ENCODE measurements at places on chromosomes 12 and 14.

GRCh38 chr12:21656905-21657325, 727 bp downstream of the LDHB start:
- DNase-seq: peak; percentile 53

GRCh38 chr12:11729439-11730150, 80.1 kb downstream of the ETV6 start:
- DNase-seq: no peak

DNA sequence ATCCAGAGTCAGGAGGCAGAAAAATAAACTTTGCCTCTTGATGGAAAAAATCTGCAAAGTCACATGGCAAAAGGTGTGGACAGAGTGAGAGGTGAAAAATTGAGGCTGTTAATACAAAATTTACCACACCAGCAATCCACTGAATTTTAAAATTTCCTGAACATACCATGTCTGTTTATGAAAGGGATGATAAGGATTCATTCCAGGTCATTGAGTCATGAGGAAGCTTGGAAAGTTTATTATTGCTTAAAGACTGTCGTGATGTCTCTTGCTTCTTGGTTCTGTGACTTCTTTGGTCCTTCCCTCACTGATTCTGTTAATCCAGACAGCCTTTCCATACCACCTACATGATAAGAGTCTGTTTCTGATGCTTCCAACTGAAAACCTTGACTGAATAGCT, 73.2 kb downstream of the TTC6 start:
- DNase-seq: no peak

DNA sequence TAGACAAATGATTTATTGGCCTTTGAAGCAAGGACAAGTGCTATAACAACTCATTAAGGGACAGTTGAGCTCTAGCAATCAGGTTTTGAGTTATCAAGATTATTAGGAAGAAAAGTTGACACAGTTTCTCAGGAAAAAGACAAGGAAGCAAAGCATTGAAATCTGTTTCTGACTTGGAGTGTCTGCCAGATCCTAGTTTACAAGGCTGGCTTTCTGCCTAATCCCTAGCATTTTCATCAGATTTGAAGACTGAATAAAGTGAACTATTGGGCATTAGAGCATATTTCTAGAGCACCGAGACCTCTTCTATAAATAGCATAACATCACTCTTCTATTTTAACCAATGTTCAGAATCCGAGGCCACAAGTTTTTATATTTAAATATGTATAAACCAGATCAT, 7.0 kb downstream of the SYT1 start:
- DNase-seq: no peak

DNA sequence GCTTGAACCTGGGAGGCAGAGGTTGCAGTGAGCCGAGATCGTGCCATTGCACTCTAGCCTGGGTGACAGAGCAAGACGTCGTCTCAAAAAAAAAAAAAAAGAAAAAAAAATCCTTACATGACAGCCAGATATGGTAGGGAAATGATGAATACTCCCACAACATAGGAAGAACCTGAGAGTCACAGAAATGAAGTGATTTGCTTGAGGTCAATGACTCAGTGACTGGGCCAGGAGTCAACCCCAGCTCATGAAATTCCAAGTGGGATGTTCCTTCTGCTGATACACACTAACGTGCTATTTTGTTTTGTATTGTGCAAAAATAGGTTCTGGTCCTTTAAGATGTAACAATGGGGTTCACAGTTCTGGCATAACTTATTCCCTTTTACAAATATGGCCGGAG, 9.0 kb downstream of the RHOF start:
- DNase-seq: no peak

GRCh38 chr14:64060648-64061096, 207.9 kb downstream of the SYNE2 start:
- DNase-seq: peak; percentile 1

GRCh38 chr12:88866881-88867280, 286.6 kb upstream of the KITLG start:
- DNase-seq: no peak

GRCh38 chr12:132835076-132836025, 6.7 kb upstream of the GOLGA3 start:
- DNase-seq: no peak

GRCh38 chr12:74337951-74338350, 199.7 kb upstream of the ATXN7L3B start:
- DNase-seq: no peak

- DNase-seq: no peak
Measured at GRCh38 chr14:74611650-74612349, at the start of gene LTBP2. TSS of gene LTBP2 (minus strand) at chr14:74612237. CDS start at chr14:74611944, 293 bp downstream.

GRCh38 chr14:63659726-63660125, 18.1 kb upstream of the WDR89 start:
- DNase-seq: no peak

DNA sequence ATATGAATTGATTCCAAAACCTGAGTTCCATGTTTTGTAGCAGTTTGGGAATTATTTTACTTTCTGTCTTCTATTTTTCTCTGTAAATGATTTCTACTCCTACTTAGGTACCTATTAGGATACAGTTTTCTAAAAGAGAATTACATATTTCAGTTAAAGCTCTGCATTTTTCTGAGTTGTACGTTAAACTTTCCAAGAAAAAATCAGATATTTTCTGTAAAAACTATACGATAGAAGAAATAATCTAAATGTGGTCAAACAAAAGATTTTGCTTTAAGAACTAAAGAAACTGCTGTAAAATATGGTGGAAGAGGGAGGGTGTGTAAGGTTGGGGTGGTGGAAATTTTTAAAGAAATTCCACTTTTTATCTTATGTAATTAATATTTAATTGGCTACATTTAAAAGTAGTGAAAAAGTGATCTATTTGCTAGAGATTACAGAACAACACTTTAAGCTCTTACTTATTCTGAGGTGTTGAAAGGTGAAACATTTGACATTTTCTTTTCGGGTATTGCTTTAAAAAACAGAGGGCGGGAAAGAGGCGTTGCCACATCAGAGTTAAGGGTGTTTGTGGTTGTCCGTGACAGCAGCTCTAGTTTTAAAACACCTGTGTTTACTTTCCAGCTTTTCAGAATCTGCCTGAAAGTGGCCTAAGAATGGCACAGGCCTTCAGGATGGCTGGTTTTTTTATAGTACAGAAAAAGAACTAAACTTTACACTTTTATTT, 187.3 kb downstream of the MIPOL1 start:
- DNase-seq: no peak

DNA sequence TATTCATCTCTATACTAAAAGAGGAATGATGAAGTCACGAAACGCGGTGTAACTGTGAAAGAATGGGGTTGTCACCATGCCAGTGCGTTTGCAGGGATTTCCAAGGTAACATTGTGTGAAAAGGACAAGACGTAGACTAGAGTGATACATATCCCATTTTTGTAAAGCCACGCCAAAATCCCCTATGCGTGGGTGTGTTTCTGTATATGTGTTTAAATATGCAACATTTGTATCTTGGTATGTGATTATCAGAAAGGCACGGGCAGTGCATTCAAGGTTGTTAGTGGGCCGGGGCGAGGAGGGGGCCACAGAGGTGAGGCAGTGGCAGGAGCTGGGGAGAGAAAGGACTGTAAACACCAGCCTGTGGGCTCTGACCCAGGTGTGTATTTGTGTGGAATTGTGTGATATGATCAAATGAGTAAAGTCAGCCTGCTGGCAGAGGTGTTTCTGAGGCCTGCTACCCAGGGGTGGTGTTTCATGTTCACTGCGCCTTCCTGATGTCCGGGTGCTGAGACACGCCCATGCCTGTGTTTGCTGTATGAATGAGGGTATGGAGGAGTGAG, 137.8 kb downstream of the ADGRD1 start:
- DNase-seq: no peak

DNA sequence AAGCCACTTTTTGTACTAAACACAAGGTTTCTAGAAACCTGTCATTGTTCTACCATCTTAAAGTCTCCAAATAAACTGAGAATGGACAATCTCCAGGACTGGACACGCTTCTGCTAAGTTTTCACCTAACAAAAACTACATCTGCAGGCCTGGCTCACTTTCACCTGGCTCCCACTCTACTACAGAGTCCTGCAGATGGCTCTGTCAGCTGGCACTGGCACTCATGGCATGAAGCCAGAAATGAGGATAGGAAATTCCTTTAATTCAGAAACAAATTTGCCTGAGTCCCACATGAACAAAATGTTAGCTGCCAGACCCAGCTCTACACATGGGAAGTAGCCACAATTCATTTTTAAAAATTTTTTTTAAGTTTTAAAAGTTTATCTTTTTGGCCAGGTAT, 42.1 kb downstream of the STXBP6 start:
- no peak for DNase-seq

- no peak for DNase-seq
Measured at GRCh38 chr12:32016680-32017482, 57.7 kb downstream of the RESF1 start.

DNA sequence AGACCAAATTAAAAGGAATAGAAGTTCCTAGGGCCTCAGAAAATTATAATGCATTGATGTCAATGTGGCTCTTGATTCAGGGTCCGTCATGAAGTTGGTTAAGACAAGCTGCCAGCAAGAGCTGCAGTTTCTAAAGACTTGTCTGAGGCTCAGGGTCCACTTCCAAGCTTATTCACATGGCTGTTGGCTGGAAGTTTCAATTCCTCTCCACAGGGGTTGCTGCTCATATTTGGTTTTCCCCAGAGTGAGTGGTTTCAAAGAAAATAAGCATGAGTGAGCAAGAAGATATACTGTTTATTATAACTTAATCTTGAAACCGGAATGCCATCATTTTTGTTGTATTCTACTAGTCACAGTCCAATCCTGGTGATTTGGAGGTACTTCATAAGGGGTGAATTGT, 1247.4 kb downstream of the LRFN5 start:
- no peak for DNase-seq

GRCh38 chr12:70966046-70966445, 45.5 kb upstream of the PTPRR start:
- peak; percentile 51 for DNase-seq

DNA sequence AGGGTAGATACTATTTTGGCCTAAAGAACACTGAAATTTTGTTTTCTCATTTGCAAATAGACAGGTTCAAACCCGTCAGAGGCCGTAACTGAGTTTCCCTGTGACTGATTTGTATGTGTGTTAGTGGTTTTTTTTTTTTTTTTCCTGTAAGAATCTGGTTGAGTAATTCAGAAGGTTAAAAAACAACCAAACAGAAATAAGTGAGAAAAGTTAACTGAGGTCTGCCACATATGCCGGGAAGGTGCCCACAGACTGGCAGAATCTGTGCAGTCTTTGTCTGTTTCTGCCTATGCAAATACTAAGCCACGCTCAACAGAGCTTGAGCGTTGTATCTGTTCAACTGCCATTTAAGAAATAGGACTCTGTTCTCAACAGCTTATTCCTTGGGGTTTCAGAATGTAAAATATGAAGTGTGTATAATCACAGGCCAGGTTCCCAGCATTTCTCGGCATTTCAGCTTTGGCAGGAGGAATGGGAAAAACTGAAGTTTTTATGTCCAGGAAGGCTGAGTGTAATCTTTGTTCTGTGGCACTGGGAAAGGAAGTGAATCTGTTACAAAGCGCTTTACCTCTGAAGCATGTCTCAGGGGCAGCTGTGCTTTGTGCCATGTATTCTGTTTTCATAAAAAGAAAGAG, 181.9 kb downstream of the PRKCH start:
- no peak for DNase-seq

GRCh38 chr12:101824831-101825230, 5.9 kb downstream of the GNPTAB start:
- no peak for DNase-seq

- peak; percentile 88 for DNase-seq
Measured at GRCh38 chr14:70658899-70659298, 17.2 kb downstream of the TTC9 start.

- DNase-seq: no peak
Measured at GRCh38 chr12:38998887-38999482, 93.6 kb upstream of the CPNE8 start.

- peak; percentile 76 for DNase-seq
Measured at GRCh38 chr12:68807576-68808387, at the start of gene MDM2. TSS of gene MDM2 (plus strand) at chr12:68808177. CDS start at chr12:68808478, 301 bp downstream.

GRCh38 chr12:54217774-54218241, 29.0 kb upstream of the SMUG1 start:
- DNase-seq: no peak

DNA sequence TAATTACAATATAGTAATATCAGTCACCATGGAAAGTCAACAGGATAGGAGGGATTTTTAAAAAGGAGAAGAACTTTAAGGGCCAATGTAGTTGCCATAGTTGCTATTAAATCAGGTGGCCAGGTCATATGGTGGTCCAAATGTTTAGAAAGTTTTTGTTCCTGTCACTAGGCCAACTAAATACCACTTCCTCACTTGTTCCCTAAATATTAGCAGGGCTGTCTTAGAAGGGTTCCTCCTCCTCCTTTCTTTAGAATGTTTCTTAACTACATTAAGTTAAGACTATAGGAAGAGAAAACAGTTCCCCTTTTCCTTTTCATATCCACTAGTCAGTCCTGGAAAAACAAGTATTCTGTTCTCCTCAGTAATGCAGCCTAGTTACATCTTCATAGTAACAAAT, 50.3 kb downstream of the MON2 start:
- DNase-seq: peak; percentile 93

- DNase-seq: peak; percentile 30
Measured at GRCh38 chr12:6821591-6822425, at the start of gene GPR162. TSS of gene GPR162 (plus strand) at chr12:6821821. CDS start at chr12:6823899, 2,078 bp downstream.

GRCh38 chr12:109981311-109981710, 14.9 kb downstream of the GIT2 start:
- DNase-seq: no peak

DNA sequence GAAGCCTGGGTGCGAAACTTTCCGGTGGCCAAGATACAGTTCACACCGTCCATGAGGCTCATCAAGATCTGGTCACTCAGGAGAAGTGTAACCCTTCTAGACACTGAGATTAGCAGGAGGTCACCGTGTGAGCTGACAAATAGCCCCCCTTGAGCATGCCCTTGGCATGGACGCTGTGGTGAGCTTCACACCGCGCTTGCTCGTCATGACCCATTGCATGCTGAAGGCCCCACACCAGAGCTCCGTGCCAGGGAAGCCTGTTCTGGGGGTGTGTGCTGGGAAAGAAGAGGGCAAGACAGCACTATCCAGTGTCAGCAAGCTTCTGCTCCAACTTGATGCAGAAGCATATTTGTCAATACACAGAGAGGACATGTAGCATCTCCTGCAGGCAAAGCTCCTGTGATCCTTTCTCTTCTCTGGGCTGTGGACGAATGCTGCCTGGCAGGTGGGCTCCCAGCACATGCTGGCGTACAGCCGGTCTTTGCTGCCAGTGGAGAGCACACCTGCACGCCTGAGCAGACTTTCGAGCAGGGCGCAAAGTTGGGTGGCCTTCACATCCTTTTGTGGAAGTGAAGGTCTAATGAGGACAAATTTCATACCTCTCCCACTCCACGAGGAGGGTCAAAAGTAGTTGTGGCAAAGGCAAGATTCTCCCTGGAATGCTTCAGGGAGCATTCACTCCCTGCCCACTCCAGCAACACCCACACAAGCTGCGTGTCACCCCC, 126.9 kb upstream of the FKBP4 start:
- DNase-seq: no peak

GRCh38 chr12:131487388-131488124, 223.3 kb upstream of the SFSWAP start:
- no peak for DNase-seq

- peak; percentile 53 for DNase-seq
Measured at GRCh38 chr12:38669530-38669929, 235.9 kb downstream of the CPNE8 start.
